ENCODE measurements at places on chromosomes 2 and 18.

DNA sequence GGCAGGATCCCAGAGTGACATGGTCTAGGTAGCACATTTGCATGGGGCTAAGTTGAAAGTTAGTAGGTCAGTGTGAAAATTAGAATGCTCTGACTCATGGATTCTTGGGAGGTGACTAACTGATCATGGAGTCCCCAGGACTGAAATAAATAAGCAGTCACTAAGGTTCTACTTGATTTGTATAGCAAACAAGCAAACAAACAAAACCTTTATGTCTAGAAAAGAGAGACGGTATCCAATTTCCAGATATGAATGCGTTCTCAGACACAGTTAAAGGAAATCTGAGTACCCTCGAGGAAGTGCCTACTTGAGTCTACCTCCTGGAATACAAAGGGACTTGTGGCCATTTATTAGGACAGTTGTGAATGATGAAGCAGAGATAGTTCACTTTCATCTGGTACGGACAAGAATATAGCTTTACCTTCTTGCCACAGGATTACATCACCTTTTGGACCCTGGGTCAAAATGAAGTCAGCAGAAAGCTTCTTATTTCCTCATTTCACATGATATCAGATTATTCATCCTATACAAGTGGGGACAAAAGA lies 54.3 kb upstream of the AGPS start:
- DNase-seq = no peak

GRCh38 chr2:3637692-3638455 lies 20.1 kb upstream of the ALLC start:
- DNase-seq = no peak

DNA sequence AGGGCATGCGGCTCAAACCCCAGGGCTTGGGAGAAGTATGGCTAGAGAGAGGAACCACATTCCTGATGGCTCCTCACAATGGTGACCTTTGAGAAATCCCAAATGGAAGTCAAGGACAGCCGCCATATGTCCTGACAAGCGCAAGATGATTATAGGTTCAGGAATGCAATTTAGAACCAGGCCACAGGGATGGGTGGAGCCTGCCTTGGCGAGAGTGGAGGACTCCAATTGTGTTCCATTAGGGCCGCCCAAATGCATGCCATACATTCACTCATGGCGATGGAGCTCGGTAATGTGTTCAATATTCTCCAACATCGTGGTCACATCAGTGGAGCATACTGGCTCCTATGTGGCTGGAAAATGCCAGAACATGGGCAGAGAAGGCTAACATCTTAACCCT lies 662.9 kb upstream of the ID2 start:
- DNase-seq = no peak

DNA sequence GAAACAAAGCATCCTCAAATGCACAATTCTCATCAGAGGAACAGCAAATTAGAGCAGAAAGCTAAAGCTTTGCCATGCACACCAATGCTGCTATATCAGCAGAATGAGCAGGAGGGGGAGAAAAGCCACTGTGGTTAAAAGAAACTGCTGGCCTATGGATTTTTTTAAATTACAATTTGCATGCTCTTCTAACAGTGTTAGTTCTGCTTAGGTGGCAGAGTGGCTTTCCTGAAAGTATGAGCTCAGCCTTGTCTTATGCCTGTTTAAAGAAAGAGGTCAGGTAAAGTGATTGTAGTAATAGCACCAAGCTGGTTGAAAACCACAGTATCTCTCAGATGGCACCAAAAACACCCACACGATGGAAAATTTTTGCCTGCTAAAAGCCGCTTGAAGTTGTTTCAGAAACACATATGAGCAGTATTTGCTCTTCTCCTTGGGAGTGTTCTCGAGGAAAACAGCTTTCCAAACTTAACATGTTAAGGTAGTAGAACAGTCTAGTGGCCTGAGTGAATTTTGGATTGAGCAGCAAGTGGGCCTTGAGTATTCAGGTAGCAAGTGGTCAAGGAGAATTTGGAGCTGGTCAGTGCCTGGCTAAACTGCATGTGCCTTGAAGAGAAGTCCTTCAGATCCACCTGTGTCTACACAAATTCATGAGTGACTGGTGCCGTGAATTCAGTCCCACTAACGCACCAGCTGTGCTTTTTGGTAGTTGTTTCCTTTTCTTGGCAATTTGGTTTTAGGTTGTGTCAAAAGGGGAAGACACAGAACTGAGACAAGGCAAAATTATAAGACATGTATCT lies 19.6 kb upstream of the NDUFV2 start:
- DNase-seq = no peak

DNA sequence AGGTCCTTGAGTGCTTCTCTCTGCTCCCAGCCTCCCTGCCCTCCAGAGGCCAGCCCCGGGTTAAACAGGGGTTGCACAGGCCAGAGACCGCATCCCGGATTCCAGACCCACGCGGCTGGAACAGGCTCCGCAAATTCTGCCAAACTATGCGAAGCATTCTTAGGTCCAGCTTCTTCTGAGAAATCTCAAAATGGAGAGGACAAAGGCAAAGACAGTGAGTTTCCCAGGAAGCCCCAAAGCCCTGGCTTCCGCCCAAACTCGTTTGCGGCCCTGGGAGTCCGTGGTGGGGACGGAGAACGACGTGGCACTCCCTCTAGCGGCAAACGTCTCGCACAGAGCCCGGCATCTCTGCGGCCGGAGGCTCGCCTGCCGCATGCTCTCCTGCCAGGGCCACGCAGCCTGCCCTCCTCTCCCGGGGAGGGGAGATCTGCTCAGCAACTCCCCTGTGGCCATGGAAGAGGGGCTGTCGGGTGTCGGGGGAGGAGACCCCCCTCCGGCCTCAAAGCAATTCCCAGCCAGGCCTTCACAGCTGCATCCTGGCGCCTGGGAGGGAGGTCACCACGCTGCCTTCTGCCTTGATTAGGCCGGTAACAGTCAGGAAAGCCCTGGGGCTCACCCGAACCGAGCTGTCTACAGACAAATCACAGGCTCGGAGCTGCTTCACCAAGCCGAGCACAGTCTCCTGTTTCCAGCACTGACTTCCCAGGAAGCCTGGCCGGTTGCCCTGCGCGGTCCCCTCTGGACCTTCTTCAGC lies 33.4 kb upstream of the KLHL29 start:
- peak; percentile 38 for DNase-seq

DNA sequence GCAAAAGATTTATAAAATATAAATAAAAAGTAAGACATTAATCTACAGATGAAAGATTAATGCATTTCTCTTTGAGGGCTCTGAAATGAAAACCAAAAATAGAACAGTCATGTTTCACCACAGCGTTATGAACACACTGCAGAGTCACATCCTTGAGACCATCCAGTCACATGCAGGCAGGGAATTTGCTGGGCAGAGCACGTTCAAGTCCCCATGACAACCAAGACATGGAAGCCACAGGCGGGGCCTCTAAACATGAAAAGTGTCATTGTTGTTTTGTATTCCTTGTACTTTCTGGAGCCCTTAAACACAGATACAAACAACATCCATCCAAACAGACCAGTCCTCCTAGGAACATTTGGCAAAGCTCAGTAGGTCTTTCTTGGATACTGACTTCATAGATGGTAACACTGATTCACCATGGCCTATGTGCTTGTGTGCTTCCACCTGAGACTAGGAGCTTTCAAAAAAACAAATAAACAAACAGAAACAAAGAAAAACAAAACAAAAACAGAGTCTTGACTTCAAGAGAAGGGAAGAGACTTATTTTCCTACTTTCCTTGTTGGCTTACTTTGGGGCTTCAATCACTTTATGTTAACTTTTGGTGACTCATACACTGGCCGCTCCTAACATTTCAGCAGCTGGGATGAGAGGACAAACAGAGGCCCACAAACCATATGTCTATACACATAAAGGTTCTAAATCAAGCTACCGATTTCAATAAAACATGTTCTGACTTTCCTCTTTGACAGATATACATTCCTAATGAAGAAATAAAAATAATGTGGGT lies 99.5 kb upstream of the CCDC85A start:
- no peak for DNase-seq

DNA sequence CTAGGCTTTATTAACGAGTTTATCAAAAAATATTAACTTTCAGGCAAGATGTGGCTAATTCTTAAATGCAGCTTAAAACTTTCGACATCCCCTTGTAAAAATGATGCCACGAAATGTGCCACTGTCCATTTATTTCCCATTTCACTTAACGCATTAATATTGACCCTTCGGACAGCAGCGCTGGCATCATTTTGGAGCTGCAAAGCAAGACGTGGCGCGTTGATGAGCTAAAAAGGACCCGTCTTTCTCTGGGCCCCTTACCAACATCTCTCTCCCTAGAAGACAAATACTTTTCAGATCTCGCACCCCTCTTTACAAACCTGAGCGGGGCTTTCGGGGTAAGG lies 367.9 kb downstream of the MTX2 start:
- no peak for DNase-seq

DNA sequence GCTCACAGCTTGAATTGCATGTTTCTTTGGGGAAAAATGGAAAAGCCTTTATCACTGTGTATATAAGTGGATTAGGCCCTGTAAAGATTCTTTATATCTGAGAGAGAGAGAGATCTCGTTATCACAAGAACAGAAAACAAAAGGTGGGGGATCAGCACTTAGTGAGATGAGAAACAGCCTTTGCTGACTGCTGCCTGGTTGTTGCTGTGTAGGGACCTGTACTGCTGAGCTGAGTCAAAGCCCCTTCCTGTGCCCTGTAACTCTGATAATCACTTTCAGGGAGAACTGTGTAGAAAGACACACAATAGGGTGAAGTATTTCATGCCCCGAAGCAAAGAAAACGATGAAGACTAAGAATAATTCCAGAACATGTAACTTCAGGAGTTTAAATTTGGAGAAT lies 30.6 kb upstream of the FAM237A start:
- no peak for DNase-seq

- no peak for DNase-seq
Measured at GRCh38 chr2:108594132-108594981, 60.1 kb downstream of the LIMS1 start.

DNA sequence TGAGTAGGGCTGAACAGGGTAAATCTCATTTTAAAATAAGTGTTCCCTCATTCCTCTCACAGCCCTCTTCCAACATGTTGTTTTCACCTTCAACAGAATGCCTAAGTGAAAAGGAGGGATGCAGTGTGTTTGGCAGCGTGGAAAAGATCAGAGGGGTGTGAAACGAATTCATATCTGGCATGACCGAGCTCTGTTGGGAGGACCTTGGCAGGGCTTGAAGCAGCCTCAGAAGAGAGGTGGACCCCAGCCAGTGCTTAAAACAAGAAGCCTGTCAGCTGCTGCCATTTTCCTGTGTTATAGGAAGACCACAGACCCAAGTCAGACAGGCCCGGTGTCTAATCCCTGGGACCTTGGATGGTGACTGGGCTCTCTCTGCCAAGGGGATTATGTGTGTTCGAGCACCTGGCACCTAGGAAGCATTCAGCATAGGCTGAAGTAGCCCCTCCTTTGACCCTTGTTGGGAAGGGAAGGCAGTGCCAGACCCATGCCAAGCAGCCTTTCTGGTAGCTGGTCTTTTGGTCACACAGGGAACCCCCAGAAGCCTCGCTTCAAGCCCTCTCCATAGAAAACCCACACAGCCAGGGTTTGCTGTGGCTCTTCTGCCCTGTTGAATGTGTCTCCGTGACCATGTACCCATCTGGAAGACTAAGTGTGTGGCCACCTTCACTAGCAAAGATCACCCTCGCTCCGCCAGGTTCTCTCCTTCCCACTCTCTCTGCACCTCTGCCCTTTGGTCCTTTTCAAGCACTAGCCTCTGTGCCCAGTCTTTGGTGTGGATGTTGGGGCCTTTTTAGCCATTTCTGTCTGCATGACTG lies 87.5 kb upstream of the ST3GAL5 start:
- DNase-seq = no peak

DNA sequence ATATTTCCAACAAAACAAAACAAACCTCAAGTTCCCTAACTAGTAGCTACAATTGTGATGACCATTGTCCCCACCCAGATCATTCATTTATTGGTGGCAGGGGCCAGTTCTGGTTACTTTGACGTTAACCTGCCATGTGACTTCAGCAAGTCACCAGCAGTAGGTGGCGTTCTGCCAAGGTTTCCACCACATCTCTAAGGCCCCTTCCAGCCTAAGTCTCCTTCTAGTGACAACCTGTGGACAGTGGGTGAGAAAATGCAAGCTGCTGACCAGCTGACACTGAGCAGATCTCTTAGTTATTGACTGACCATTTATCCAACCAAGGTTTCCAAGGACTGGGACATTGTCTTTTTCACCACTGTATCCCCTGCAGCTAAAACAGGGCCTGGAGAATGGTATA lies 98.4 kb downstream of the GPR39 start:
- no peak for DNase-seq

DNA sequence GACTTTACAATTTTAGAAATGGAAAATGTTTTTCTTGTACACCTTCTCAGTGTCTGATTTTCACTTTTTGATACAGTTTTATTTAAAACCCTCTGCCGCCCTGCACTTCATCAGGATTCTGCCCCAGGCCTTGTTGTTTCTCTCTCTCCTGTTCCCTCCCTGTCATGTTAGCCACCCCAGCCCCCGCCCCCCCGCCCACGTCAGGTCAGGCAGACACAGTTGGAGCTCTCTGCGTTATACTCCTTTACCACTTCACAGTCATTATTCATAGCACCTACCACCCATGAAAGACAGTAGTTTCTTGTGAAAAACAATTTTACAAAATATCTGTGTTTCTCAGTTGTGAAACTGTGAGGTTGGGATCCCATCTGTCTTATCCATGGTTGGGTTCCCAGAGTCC lies 21.5 kb downstream of the ADNP2 start:
- no peak for DNase-seq

DNA sequence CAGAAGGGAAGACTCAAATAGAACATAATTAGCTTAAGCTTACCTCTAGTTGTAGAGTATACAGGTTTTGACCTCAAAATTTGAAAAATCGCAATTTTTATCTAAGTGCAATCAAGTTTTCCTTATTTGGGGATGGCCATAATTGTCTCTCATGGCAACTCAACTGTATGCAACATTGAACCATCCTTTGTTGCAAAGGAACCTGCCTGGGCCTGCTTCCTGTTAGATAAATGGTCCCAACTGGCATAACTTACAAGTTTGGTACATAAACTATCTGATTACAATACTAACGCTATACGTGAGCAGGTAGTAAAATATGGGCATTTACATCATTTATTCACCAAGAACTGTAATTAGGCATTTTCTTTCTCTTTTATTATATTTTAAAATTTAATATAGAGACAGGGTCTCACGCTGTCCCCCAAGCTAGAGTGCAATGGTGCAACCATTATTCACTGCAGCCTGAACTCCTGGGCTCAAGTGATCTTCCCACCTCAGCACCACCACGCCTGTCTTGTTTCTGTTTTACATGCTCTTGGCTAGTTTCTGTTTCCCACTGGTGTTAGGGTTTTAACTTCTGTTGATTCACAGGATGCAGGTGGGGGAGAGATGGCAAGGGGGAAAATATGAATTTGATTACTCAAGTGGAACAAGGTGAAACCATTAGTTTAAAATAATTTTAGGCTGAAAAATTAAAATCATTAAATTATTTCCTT lies 55.3 kb upstream of the B3GNT2 start:
- DNase-seq = no peak

- DNase-seq = no peak
Measured at GRCh38 chr2:45769056-45769455, 117.6 kb downstream of the PRKCE start.
